ENCODE measurements at places on chromosomes 4 and X.

- DNase-seq: no peak
Measured at GRCh38 chr4:58590722-58591121, 1480.5 kb upstream of the IGFBP7 start.

GRCh38 chr4:37693450-37694190 is 7.4 kb upstream of the RELL1 start:
- no peak for DNase-seq

GRCh38 chr4:72817012-72817411 is 248.0 kb upstream of the ADAMTS3 start:
- no peak for DNase-seq

GRCh38 chr4:129821963-129822362 is 726.0 kb downstream of the C4orf33 start:
- DNase-seq: no peak
